NCI-H1105 treated with DMSO at 0.1 percent for 48 hours (cell line): ENCODE measurements at places on chromosomes 5 and 9.

GRCh38 chr9:100084128-100084453, 14.7 kb downstream of the ERP44 start:
- no peak for DNase-seq

DNA sequence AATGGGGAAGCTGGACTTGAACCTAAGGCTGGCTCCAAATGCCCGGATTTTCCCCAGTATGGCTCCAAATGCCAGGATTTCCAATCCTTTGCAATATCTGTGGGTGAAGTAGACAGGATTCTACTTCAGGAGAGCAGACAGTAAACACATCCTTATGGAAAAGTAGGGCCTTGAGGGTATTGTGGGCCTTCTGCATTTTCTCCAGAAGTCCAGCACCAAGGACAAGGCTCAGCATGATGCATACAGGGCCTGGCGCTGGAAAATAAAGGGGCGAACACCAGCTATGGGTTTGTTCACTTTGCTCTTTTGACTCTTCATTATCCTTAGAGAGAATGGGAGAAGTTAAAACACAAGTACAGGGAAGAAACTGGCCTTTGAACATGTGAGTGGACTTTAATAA, 347.5 kb downstream of the SEMA5A start:
- no peak for DNase-seq

GRCh38 chr9:17063535-17064135, 71.2 kb upstream of the CNTLN start:
- peak; percentile 64 for DNase-seq

DNA sequence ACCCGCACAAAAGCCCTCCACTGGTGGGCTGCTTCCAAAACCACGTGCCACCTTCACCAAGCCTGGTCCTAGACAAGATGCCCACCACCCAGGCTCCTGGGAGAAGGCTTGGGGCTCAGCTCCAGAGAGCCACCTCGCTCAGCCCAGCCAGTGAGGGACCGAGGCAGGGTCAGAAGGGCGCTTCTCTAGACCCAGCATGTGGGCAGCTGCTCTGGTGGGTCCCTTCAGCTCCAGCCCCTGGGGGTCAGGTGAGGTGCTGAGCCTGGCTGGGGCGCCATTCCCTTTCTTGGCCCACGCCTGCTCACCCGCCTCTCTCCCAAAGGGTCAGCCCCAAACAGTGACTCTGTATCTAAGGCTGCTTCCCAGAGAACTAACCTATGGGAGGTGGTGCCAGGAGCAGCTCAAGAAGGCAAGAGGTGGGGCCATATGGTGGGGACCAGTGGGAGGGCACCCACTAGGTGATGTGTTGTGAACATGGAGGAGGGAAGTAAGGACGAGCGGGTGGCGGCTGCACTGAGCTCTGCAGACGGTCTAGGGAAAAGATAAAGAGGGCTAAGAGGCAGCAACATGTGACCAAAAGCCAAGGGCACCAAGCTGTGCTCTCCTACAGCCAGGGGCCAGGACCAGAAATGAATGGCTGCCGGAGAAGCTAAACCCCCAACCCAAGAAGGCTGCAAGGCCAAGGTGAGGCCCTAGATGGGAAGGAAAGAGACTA, 79.3 kb downstream of the CAMSAP1 start:
- DNase-seq, result no peak

DNA sequence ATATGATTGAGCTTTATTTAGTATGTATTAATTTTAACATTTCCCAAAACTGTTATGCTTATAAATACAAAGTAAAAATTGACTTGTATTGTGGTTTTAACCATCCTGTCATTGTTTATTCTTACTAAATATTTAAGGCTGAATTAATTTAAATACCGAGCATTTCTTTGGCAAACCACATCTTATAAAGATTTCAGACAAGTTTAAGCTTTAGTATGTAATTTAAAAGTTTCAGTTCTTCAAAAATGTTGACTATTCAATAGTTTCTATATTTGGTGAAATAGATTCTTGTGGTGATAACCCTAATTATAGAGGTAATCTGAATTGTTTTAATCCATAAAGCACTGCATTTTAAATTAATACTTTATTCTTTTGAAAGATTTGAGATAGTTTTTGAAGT, 65.5 kb downstream of the CCNH start:
- no peak for DNase-seq

GRCh38 chr9:109447329-109448076, 50.6 kb downstream of the PTPN3 start:
- DNase-seq, result no peak

DNA sequence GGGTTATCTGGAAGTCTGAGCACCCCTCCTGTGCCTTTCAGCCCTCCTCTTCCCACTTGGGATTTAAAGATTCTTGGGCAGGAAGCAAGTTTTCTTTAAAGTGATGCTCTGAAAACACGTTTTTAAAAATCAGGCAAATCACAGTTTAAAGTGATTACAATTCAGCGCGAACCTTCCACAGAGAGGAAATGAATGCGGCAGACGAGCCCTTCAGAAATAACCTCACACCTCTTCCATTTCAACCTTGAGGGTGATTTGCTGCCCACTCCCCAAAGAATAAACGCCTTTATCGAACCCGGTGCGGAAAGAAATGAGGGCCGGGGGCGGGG, 2.3 kb upstream of the EFNA5 start:
- no peak for DNase-seq

- DNase-seq, result no peak
Measured at GRCh38 chr9:98784831-98785806, 11.2 kb downstream of the ANKS6 start.

GRCh38 chr9:73118898-73119554, 32.6 kb upstream of the ANXA1 start:
- no peak for DNase-seq

DNA sequence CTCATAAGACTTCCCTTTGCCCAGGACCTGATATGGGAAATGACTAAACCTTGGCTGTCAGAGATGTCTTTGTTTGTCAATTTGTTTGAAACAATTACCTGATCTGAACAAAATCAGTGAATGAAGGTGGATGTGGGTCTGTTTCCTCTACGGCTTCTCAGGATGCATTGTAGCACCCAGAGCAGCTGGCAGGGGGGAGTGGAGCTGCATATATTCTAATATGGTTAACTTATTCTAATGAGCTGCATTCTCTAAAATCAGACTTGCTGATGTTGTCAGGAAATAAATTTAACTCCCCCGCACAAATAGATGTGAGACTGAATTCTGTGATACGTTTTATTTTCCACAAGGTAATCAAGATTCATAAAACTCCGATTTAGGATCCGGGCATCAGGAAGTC, 665.4 kb downstream of the MAT2B start:
- DNase-seq, result no peak

DNA sequence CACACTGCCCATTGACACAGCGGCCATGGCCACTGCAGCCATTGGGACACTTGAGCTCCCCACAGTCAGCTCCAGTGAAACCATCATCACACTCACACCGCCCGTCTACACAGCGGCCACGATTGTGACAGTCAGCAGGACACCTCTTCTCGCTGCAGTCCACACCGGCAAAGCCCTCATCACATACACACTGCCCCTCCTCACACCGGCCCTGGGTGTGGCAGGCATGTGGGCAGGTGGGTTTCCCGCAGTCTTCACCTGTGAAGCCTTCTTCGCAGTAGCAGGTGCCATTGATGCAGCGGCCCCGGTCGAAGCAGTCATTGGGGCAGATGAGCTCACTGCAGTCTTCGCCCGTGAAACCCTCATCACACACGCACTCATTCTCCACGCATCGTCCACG, 31.5 kb downstream of the TNC start:
- no peak for DNase-seq

DNA sequence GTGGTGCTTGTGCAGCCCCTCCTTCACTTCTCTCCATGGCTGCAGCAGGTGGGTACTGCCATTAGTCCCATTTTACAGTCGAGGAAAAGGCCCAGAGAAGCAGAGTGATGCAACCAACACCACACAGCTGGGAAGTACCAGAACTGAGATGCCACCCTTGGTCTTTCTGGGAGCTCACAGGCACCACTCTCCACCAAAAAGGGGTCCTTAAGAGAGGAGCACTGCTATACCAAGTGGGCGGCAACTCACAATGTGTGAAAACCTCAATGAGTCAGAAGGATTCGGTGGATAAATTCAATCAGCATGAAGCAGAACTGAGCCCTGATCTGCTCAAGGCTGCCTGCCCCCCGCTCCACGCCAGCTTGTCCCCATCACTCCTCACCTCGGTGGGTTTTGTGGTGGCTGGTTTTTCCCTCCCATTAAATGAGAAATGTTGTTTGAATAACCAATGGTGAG, 213.7 kb downstream of the FSTL4 start:
- DNase-seq, result no peak

DNA sequence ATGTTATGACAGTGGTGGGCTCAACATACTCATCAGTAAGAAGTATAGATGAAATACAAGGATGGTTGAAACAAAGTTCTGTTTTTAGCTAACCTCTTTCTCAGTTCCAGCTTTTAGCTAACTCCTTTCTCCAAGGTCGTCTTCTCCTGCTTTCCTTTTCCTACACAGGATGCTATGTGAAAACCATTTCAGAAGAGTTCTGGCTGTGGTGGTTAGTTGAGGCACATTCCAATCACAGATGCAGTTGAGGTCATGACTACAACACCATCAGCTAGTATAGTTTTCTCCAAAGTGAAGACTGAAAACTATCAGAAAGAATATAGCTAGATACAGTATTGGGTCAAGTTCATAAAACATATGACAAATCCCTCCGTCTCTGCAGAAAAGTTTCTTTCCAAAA, 477.7 kb upstream of the C9orf72 start:
- no peak for DNase-seq

DNA sequence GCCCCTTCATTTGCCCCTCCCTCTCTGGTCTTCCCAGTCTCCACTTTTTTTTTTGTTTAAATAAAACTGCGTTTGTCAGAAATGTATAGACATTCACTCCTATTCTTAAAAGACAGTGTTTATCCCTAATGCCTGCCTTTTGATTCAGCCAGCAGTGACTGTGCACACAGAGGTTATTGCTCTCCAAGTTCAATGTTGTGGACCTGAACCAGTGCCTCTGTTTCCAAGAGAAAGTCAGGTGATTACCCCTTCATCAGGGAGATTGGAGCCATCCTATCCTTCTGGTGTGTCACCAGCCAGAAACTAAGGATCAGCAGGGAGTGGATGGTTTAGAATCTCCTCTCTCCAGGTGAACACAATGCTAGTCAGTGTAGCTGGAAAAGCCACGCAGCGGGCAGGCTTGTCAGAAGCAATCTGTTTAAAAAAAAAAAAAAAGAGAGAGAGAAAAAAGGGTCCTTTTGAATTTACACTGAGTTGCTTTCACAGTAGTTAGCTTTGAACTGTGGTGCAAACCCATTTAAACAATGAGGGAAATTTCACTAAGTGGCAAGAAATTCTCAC, 167.5 kb upstream of the DMRT1 start:
- DNase-seq, result no peak

- DNase-seq, result peak; percentile 13
Measured at GRCh38 chr5:93601802-93602155, 18.8 kb downstream of the NR2F1 start.

- DNase-seq, result no peak
Measured at GRCh38 chr5:33556330-33557328, 115.9 kb downstream of the TARS1 start.

DNA sequence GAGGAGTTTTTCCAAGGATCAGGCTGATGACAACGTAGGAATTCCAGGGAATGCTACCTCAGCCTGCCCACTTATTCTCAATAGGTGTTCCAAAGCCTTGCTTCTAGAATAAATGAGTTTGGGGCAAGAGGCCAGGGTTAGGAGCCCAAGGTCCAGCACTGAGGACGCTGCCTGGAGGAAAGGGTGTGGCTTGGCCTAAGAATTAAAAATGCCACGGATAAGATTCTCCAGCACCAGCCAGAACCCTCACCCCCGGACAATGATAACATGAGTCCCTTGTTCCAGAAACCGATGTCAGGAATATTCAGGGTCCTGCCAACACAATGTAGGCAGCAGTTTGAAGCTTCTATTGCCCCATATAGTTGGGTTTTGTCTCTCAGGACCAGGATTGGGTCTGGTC, 7.6 kb downstream of the SPRY4 start:
- no peak for DNase-seq

- DNase-seq, result no peak
Measured at GRCh38 chr5:169299663-169300467, 1.1 kb downstream of the SLIT3 start.

DNA sequence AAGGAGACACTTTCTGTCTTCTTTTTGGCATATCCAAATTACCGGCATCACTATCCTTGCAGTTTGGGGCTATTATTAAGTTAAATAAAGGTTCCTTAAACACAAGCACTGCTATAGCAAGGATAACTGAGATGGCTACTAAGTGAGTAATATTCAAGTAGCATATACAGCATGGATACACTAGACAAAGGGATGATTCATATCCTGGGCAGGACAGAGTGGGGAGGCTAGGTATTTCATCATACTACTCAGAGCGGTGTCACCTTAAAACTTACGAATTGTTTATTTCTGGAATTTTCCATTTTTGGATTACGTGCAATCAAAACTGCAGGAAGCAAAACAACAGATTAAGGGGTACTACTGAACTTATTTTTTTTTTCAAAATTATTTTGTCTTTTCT, 54.1 kb downstream of the FER start:
- no peak for DNase-seq

GRCh38 chr5:32765266-32765665, 54.1 kb downstream of the NPR3 start:
- no peak for DNase-seq

DNA sequence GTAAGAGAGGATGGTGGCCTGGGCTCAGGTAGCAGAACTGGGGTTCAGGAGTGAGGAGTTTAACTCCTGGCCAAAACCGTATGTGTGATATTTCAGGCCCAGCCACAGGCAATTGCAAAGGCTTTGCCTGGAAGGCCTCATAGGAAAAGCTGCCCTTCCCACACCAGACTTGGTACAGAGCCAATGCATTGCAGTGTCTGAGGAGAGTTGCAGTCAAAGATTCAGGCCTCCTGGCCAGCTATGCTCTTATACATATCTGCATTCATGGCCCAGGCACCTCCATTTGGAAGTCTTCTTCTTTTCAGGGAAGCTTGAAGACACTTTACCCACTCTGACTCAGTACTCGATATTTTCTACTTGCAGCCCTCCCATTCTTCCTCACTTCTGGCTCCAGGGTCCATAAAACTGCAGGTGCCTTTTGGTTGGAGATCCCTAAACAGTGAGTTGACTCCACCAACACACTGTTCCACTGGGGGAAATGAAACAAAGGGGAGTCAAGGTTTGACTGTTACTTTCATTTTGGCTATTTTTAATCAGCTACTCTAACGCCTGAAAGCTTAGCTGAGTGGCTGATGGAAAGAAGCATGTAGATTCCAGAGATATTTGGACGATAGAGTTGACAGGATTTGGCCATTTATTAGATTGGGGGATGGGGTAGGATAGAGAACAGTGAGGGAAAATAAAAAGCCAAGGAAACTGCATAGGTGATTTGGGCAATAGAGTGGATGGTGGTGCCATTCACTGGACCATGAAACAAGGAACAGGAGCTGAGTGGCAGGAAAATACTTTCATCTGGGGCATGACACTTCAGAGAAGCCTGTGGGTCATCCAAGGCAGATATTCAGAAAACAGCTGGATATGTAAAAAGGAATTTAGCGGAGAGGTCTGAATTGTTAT, 30.6 kb upstream of the IL33 start:
- DNase-seq, result no peak

GRCh38 chr5:67283275-67283987, 86.8 kb upstream of the CD180 start:
- no peak for DNase-seq
